Mammary epithelial cell (primary cell): ENCODE measurements at places on chromosomes 1 and 21. TPM values are rescaled to one million over a fixed set of nuclear protein-coding genes. Genes with fewer than 3 reads are reported as not detected.
A peak's percentile ranks its signal among the peaks of the same experiment; 100 is the strongest.

Gene RAB25
- 24.0 TPM for total RNA-seq

Gene INTS3
- 45.6 and 48.0 TPM in 2 replicates for total RNA-seq

GRCh38 chr1:159859767-159860322, 2.6 kb downstream of the VSIG8 start:
- no peak for DNase-seq

Gene MYCL
- 3.1 and 5.6 TPM in 2 replicates for total RNA-seq

Gene ZYG11A
- 0.67 TPM for total RNA-seq

DNA sequence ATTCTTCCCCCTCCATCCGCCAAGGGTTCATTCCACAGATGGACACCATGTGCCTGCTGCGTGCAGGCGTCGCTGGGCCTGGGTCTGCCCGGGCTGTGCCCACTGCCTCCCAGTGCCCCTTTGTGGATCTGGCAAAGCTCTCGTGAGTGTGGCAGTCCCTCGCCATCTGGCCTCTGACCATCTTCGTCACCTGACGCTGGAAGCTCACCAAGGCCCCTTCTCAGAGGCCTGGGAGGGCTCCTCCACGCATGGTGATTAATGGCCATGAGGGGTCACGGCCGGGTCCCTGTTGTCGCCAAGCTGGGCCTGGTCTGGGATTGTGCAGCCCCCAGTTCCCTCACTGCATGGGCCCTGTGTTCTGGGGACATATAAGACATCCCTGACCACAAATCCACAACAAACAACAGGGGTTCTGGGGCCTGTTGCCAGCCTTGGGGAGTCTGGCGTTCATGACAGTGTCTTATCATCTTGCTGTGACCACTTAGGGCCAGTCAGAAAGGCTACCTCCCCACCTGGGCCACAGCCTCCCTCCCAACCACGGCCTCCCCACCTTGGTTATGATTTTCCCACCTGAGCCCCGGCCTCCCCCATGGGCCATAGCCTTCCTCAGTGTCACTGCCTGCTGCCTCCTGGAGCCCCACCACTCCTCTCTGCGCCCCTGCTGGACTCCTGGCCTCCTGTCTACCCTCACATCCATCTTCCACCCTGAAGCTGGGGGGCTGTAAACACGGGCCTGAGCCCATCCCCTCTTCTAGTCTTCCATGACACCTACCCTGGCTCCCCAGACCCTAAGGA, 27.9 kb downstream of the SLC45A1 start:
- no peak for DNase-seq

DNA sequence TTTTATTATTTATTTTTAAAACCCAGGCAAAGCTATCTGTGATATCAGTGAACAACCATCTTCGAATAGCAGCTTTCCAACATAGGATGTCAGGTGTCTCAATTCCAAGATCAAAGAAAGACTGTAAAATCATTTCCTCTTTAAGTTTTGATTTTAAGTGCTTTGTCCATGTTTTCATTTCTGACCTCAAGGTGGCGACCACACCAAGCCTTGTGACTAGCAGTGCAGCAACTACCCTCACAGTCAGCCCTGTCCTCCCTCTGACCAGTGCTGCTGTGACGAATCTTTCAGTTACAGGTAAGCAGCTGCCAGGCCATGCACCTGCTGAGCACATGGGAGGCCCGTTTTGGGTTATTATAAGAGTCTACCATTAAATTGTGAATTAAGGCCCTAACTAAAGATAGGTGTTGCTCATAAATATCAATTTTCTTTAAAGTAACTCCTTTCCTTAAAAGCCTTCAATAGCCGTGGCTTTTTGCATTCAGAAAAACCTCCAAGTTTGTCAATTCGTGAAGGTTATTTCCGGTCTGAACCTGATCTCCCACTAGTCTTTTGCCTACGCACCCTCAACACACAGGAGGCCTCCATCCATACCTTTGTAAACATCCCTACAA, 117.0 kb downstream of the CD247 start:
- peak; percentile 57 for DNase-seq

Gene SMIM12
- 46.7 TPM for total RNA-seq

DNA sequence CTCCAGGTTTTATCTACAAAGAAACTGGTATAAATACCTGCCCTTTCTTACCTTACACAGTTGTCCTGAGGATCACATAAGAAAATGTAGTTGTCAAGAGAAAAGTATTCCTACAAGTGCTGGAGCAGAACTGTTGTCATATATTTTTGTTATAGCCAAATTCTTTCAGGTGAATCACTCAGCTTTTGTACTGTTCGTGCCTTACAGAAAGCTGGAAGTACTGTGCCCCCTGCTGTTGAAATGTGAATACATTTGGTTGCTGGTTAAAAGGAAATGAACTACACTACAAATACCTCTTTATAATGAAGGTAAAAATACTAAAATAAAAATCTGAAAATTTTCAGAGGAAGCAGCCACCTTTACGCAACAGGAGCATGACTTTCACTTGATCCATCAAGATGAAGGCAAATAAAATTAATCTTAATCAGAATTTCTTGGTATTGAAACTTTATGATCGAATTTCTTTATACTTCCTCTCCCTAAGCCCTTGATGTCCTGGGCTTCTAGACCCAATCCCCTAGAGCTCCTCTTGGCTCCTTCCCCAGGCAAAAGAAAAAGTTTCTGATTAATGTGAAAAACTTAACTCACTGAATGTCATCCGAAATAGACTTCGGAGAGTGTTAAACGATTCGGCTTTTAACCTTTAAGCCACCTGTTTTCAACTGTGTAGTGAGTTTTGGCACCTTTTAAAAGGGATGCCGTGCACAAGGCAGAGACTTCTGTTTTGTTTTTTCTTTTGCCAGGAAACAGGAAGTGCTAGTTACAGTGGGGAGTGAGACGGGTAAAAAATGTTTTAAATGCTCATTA, 12.5 kb downstream of the CHML start:
- peak; percentile 70 for DNase-seq

Gene CLEC20A
- not detected for total RNA-seq

- peak; percentile 86 for DNase-seq
Observed at GRCh38 chr1:36351227-36351977, 28.0 kb upstream of the EVA1B start.

GRCh38 chr1:3126756-3127678, 58.0 kb downstream of the PRDM16 start:
- no peak for DNase-seq

GRCh38 chr1:184164536-184164935, 113.0 kb downstream of the TSEN15 start:
- no peak for DNase-seq

DNA sequence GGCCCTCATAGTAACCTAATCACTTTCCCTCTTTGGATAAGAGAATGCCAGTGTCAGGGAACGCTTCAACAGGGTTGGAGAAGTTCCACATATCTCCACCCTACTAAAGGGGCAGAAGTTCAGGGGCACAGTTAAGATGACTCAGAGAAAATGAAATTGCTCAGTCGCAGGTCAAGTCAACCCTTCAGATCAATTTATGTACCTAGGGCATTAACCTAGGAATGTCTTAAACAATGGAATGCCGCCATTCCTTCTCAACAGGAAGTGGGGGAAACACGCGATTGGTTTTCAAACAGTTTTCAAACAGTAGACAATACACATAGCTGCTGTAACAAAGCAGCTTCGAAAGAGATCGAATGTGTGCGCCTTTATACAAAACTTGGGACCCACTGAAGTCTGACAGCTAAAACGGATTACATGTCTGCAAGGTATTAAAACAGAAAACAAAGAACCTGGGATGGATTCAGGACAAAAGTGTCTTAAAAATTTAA, 897 bp downstream of the SLC25A24 start:
- DNase-seq = peak; percentile 41

Gene CRYAA
- total RNA-seq = not detected

Gene PRAMEF9
- not detected for total RNA-seq

Gene LHX4
- total RNA-seq = not detected in 2 replicates

- DNase-seq = no peak
Observed at GRCh38 chr1:12548973-12549459, 69.0 kb downstream of the DHRS3 start.

Gene VHLL
- 0.50 TPM for total RNA-seq

DNA sequence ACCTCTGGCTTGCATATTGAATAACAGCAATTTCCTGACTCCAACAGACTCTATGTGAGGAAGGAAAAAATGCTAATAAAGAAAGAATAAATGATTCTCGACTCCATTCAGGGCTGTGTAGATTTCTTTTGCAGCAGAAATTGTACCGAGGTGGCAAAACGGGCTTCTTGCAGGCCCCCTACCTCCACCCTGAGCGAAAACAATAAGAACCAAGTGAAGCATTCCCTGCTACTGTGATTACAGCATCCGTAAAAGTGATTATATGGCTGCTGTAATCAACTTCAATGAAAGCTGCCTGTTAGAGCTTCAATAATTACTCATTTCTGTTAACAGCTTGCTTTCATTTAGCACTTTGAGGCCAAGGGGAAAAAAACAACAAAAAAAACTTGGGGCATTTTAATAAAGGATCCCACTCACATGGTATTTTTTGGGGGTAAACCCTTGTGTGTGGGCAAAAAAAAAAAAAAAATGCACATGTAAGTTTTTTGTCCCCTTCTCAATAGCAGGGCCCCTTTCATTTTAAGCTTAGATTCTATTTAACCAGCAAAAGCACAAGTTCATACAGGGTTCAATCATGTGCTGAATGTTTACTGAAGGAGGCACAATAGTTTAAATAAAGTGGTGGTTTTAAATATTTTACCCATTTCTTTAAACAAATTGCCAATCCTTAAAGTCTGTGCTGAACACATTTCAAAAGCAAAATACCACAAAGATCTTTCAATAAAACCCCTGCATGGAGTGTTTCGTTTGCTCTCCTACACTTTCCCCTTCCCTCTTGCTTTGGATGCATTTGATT, 271.6 kb downstream of the LMO4 start:
- no peak for DNase-seq

Gene GUCA2B
- not detected for total RNA-seq

Gene AMY1C
- total RNA-seq = not detected in 2 replicates

Gene PTPRU
- total RNA-seq = 46.3 TPM

Gene LPAR3
- 8.6 and 14.3 TPM in 2 replicates for total RNA-seq

DNA sequence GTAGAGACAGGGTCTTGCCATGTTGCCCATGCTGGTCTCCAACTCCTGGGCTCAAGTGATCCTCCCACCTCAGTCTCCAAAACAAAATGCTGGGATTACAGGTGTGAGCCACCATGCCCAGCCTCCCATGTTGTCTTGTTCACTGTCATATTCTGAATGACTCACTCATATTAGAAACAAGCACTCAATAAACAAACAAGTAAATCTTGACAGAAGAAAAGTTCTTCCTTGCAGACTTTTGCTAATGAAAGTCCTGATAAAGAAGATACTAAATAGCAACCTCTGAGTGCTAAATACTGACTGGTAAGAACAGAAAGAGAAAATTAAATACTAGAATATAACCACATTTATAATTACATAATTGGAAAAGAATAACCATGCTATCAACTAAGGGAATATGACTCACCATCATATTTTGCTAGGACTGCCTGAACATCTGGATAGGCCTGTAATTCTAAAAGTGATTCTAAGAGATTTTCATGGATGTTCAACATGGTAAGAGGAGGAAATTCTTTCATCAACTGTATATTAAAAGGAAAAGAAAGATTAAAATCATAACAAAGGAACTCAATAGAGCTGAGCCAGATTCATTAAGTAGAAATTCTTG, 37.3 kb downstream of the ST7L start:
- peak; percentile 9 for DNase-seq
